ENCODE measurements at places on chromosomes 6 and 20.

GRCh38 chr6:11729076-11729475 lies 49.5 kb downstream of the ADTRP start:
- no peak for DNase-seq

- no peak for DNase-seq
Measured at GRCh38 chr6:53664623-53665022, 933 bp downstream of the KLHL31 start.

DNA sequence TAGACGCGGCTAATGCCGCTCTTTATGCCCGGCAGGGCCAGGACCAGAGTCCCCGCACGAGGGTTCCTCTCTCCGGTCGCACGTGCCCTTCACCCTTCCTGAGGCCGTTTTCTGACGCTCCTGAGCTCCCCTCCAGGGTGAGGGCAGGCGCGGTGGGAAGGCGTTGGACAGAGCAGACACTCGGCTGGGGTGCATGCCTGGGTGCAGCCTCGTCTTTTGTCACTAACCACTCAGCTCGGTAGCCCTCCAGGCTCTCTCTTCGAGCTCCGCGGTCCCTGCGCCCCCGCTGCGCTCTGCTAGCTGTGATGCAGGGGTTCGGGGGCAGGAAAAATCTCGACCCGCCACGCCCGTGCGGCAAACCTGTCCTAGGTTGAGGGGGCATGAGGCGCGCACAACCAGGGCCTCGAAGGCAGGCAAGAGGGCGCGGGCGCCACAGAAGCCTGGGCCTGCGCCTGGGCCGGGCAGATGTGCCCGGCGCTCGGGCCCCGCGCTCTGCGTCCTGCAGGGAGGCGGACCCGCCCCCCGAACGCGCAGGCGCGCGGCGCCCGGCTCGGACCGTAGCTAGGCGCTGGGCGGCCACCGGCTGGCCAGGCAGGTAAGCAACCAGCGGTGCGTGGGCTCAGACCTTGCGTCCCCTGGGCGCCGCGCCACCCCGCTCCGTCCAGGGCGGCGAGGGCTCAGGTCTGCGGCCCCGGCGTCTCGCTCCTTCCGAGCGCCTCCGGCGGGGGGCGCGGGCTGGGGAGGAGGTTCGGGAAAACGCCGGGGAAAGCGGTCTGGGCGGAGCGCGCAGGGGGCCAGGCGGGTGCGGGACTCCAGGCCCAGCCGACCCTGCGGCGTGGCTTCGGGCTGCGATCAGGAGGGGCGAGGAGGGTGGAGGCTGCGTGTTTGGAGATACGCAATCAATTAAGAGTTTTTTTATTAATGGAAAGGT lies at the start of gene L3MBTL1:
Gene L3MBTL1, plus strand, starts transcription at position 548 of the 931 bp plus-strand sequence. CDS start 5,807 bp downstream, outside the sequence.
- DNase-seq, result no peak

GRCh38 chr6:20416567-20417345 lies 15.1 kb downstream of the E2F3 start:
- peak; percentile 25 for DNase-seq

GRCh38 chr6:63634630-63635029 lies 972 bp upstream of the PHF3 start:
- no peak for DNase-seq

GRCh38 chr6:111625461-111626391 lies 20.0 kb upstream of the TRAF3IP2 start:
- DNase-seq, result no peak

DNA sequence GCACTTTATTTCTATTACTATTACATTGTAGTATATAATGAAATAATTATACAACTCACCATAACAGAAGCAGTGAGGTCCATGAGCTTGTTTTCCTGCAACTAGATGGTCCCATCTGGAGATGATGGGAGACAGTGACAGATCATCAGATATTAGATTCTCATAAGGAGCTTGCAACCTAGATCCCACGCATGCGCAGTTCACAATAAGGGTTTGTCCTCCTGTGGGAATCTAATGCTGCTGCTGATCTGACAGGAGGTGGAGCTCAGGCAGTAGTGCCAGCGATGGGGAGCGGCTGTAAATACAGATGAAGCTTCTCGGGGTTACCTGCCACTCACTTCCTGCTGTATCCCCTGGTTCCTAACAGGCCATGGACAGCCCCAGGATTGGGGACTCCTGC lies 139.5 kb upstream of the TCF21 start:
- no peak for DNase-seq

DNA sequence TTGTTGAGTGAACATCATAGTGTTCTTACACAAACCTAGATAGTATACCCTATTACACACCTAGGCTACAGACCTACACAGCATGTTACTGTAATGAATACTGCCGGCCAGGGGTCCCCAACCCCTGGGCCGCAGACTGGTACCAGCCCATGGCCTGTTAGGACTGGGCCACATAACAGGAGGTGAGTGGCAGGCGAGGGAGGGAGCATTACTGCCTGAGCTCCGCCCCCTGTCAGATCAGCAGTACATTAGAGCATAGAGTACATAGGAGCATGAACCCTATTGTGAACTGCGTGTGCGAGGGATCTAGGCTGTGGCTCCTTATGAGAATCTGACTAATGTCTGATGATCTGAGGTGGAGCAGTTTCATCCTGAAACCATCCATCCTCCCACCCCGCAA lies 126.3 kb downstream of the PRND start:
- no peak for DNase-seq

DNA sequence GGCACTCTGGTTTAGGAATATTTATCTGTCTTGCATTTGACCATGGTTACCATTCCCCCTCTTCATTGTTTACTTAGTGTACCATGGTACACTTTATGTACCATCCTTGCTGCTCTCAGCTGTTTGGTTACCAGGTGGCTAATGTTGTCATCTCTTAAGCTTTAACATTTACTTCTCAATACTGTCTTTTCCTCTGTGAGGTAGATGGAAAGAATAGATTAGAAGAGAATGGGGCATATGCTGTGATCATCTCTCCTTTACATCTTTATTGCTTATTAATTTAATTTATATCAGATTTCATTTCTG lies 109.2 kb downstream of the NCOA3 start:
- DNase-seq, result no peak

DNA sequence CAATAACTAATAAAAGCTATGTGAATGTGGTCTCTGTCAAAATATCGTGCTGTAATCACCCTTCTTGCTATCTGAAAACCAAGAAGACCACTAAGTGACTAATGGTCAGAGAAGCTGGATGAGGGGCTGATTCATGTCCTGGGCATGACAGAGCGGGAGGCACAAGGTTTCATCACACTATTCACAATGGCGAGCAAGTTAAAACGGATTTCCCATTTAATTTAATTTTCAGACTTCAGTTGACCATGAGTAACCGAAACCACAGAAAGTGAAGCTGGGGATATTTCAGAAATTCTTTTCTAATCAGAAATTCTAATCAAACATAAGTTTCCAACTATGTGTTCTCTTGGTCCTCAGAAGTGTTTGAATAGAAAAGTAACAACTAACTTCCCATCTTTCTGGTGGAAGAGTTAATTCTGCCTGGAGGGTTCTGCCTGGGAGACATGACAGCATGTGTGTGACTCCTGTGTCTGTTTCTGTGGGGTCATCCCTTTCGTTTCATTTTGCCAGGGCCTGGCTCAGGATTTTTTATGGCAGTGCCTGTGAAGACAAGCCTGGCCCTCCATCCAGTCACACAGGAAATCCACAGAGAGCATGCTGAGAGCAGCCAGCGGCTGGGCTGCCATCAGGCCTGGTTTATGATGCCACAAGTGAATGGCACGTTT lies 98.9 kb downstream of the FAM120B start:
- no peak for DNase-seq

DNA sequence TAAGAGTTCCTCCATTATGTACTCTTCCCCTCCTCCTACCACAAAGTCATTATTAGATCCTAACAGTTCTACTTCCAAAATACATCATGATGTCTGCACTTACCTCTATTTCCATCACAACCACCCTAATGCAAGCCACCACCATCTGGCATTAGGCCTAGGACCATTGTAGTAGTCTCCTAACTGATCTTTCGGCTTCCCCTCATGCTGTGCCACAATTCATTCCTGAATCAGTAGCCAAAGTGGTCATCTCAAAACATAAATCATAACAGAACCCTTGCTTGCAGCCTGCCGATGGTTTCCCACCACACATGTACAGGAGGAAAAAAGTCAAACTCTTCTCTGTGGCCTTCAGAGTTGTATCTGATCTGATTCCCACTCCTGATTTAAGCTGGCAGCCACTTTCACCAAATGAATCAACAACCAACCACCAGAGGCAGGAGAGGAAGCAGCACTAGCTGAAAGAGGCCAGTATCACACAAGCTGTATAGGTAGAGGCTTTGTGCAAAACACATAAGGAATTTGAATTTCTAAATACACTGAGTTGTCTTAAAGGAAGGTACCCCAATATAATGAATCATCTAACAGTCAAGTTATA lies 26.1 kb downstream of the FAM184A start:
- no peak for DNase-seq

DNA sequence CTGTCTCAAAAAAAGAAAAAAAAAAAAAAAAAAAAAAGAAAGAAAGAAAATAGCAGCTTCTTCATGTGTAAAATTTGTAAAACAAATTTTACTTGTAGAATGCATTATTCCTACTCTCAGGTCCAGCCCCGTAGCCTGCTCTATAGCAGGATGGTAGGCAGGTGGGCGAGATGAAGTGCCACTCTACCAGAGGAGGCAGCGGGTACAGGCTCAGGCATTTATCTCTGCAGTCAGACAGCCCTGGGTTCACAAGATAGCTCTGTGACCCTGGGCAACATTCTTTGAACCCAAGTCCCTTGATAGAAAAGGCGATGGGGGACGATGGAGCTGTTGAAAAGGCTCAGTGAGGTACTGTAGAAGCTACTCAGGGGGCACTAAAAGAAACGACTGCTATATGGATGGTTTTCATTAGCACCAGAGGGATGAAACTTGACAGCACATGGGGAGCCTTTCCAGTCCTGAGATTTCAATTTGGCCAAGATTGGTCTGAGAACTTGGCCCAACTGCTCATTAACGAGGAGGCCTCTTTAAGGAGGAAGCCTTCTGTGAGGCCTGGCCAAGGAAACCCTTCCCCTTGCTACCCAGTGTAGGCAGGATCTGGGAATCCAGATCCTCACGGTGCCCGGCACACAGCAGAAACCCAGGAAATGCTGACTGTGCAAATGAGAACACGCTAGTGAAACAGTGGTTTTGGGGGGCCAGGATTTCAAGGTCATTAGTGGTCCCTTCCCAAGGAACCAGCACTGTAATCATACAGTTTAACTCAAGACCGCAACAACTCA lies 63.1 kb downstream of the MYH7B start:
- no peak for DNase-seq

GRCh38 chr20:24406750-24407149 lies 62.7 kb upstream of the SYNDIG1 start:
- no peak for DNase-seq

DNA sequence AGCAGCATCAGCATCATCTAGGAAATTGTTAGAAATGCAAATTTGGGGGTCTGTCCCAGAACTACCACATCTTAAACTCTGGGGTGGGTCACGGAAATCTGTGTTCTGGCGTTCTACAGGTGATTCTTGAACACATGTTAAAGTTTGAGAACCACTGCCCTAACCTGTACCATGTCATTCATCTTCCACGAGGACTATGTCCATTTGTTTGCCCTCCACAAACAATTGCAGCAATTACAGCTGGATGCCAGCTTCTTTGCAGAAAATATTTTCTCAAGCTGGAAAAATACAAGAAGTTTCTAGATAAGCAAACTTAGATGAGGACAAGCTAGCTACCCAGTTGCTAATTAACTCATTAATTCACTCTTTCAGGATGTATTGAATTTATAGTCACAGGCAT lies 54.1 kb downstream of the MAFB start:
- DNase-seq, result no peak

DNA sequence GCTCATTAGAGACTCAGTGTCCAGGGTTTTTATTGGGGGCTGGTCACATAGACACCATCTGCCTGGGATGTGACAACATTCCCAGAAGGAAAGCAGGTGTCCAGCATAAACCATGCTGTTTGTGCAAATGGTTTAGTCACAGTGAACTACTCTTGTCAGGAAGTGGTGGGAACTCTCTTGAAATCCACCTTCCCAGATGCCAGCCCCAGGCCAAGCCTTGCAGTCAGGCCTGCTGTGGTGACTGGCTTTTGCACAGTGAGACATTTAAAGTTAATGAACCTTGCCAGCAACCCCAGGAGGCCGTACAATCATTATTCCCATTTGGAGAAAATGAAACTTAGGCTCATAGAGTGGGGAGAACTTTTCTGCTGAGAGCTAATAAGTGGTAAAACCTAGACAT lies 242.5 kb upstream of the KCNG1 start:
- no peak for DNase-seq

- DNase-seq, result no peak
Measured at GRCh38 chr6:43931201-43931600, 161.2 kb downstream of the VEGFA start.

- peak; percentile 83 for DNase-seq
Measured at GRCh38 chr6:42363926-42364849, 87.5 kb downstream of the TRERF1 start.

All from inflammatory macrophage (primary cell).